ENCODE measurements at places on chromosomes 6 and 20.

- no peak for DNase-seq
Measured at GRCh38 chr6:161941565-161941964, 667.7 kb upstream of the AGPAT4 start.

DNA sequence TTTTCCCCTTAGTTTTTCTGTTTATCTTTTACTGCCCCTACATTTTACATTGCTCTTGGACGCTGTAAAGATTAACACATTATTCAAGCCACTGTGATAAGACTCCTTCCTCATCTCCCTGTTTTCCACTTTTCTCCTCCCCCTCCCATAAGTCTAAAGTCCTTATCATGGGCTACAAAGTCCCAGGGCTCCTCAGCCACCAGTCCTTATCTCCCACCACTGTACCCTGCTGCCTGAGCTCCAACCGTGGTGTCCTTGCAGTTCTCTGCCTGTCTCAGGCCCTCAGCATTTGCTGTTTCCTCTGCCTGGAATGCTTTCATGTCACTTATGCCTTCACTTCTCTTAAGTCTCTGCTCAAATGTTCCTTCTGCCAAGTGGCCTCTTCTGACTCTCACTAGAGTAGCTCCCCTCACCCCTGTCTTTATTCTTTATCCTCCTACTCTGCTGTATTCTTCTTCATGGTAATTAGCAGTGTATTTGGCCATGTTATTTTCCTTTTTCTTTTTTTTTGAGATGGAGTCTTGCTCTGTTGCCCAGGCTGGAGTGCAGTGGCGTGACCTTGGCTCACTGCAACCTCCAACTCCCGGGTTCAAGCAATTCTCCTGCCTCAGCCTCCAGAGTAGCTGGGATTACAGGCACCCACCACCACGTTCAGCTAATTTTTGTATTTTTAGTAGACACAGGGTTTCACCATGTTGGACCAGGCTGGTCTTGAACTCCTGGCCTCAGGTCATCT is 10.8 kb upstream of the LATS1 start:
- DNase-seq = no peak

DNA sequence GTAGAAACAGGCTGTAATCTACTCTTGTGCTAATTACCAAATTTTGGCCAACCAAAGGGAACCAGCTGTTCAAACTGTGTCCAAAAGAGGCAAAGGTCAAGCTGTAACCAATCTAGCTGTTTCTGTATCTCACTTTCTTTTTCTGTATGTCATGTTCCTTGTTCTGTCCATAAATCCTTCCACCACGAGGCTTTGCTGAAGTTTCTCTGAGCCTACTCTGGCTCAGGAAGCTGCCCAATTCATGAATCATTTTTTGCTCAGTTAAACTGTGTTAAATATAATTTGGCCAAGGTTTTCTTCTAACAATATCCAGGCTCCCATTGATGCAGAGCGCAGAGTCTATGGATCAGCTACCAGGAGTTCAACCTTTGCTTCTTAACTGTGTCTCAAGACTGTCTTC is 272.8 kb downstream of the TRDN start:
- no peak for DNase-seq

GRCh38 chr6:16205377-16206144 is 32.8 kb upstream of the GMPR start:
- no peak for DNase-seq

DNA sequence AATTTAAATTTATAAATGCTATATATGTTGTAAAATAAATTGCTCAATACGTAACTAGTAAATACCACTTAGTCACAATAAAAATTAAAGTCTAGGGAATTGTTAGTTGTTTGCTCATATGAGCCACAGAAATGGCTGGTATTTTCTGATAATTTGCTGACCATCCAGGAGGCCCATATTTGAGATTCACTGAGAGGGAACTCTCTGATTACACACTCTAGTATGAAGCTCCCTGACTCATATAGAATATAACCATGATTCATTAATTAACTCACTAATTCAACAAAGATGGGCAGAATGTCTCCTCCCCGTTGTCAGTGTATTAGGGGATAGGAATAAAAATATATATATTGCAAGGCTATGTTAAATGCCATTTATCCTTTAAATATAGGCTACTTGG is 46.6 kb upstream of the TMEM30A start:
- DNase-seq = no peak

DNA sequence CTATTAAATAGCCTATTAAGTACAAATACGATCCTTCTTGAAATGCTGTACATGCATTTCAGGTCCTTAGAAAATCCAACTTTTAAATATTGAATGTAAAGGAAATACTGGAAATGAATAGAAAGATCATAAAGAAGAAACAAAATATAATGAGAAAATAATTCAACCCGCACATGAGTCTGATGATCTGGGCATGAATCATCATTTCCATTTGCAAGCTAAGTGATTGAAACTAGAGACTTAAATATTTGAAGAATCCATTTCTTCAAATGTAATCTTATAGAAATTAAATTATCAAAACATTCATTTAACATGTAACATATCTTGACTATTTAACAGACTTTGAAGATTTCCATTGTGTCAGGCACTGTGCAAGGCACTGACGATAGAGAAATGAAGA is 977.0 kb downstream of the TFAP2A start:
- DNase-seq = no peak

DNA sequence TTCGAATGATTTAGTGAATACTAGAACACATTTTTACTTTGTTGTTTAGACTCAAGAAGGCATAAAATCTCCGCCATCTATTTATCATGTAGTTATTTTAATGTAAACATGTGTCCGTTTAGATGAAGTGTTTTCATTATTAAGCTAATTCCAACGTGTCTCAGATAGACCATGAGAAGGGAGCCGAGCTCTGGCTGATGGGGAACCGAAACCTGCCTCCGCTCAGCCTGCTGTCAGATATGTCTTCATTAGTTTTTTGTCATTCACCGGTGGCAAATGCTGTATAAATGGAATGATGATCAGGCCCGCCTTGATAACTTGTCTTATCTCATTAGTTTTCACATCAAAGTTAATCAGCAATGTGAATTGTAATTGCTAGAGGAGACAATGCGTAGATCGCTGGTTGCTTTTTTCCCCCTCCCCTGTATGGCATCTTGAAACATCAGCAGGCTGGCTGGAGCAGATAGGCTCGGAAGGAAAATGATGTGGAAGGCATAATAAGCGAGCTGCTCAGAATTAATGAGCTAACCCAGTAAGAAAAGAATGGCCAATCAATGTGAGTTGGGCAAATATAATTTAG is 136.4 kb downstream of the LINC00237 start:
- DNase-seq = no peak

DNA sequence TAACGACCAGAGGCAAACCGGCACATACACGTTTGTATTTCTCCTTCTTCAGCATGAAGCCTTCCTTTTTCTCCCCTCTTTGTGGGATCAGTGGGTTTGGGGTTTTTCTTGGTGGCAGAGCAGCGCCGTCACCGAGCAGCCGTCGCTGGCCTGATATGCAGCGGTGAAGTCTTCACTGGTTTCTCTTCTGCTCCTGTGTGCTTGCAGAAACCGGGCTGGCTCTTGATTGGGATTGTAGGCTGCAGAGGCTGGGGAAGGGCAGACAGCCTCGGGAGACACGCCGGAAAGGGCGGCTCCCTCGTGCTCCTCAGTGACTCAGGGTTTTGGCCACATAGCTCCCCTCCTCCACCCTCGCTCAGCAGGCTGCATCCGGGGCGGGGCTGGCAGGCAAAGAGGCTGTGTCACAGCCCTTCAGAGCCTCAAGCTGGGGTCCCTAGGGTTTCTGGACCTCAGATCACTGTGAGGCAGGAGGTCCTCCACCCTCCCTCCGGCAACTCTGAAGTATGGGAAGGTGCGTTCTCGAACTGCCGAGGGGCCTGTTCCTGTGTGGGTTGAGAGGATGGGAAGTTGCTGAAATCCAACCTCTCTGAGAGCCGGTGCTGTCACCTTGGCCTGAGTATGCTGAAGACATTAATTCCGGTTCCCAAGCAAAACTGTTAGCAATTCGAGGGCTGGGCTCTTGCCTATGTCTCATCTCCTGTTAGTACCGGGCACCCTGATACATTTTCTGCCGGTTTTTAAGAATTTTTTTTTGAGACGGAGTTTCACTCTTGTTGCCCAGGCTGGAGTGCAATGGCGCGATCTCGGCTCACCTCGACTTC is 24.2 kb downstream of the NQO2 start:
- peak; percentile 84 for DNase-seq

DNA sequence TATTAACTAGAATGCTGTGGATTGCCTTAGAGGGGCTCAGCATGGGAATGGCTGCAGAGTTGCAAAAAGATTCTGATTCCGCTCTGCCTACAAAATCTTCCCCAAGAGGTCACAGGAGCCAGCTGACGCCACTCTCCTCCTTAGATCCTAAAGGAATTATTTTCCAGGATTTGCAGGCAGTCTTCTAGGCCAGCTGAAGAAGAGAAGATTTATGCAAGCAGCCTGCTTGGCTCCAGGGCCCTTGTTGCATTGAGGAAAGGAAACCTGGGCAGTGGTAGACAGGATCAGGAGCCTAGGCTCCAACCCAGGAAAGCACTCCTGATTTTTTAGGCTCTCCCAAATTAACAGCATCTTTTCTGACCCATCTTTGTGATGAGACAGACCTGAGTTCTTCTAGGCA is 245.8 kb downstream of the PKHD1 start:
- DNase-seq = no peak
